ENCODE measurements at places on chromosomes 1 and 21. TPM values are rescaled to one million over a fixed set of nuclear protein-coding genes. Genes with fewer than 3 reads are reported as not detected.

ADAMTS1 gene
- 8.7 TPM for total RNA-seq

GRCh38 chr1:150429805-150430204, 57.4 kb upstream of the TARS2 start:
- DNase-seq = no peak

GRCh38 chr1:181111559-181111958, 23.1 kb downstream of the IER5 start:
- DNase-seq = no peak

DNA sequence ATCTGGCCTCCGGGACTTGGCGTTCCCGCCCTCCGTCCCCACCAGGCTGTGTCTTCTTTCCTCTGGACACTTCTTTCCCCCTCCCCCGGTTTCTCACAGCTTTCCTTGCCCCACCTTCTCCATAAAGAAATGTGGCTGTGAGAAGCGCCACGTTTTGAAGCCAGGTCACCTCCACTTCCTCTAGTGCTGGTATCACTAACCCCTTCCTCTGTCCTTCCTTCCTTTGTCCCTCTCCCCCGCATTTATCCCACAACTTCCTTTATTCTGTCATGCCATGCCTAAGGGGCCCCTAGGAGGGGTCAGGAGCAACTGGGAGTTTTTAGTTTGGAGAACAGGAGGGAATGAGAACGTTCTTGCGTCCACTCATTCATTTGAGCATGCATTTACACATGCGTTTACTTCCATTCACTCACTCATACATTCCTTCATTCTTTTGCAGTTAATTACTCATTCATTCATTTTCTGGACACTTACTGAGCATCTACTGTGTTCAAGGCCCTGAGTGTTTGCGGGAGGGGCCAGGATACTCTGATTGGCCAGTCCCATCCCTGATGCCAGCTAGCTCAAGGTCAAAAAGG, 5.0 kb upstream of the ACOT11 start:
- peak; percentile 47 for DNase-seq

DNA sequence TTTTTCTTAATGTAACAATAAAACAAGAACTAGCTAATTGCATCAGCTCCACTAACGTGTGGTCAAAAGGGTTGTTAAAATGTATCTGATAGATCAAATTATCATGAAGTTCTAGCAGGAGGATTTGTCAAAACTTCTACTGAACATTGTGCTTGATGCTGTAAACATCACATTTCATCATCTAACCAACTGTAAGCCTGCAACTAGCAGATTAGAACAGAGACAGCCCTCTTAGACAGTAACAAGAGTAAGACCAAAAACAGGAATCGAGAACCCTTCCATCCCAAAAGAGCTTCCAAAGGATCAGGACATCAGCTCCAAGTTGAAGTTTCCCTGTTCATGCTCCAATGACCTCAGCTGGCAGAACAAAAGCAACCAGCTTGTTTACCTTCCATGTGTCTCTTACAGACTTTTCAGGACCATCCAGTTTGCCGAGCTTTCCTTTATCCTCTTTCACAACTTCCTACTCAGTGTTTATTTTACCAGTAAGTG, 44.6 kb downstream of the NIBAN1 start:
- DNase-seq = no peak

DNA sequence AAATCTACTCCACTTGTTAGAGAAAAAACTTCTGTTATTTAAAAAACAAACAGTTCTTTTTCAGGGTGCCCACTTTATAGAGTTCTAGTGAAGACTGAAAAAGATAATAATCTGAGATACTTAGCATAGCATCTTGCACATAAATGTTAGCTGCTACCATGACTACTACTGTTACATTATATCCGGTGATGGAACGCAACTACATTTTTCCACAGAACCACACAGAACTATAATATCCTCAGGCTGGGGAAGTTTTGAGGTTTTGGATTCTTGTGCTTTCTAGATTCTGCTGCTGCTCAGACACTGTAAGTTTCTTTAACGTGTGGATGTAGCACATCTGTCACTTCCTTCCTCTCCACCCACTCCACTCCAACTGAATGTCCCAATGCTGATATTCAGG, 110.3 kb downstream of the PTPN14 start:
- peak; percentile 98 for DNase-seq

DNA sequence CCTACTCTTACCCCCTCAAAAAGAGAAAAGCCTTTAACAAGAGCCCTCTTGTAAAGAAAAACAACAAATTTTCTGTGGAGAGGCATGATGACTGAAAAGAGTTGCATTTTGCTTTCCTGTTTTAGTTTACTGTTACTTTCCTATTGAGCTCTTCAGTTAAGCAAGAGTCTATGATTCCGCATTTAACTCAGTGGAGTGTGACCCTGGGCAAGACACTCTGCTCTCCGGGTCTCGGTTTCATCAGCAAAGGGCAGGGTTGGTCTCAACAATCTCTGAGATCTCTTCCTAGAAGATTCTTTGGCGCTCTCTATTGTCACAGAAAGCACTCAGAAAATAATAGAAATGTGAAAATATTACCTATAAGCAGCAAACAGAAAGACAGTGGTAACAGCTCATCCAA, 175.7 kb downstream of the TGFBR3 start:
- no peak for DNase-seq

All from RPMI7951 (cell line).